Glomerular endothelial cell (primary cell): ENCODE measurements at places on chromosomes 5 and 9.

DNA sequence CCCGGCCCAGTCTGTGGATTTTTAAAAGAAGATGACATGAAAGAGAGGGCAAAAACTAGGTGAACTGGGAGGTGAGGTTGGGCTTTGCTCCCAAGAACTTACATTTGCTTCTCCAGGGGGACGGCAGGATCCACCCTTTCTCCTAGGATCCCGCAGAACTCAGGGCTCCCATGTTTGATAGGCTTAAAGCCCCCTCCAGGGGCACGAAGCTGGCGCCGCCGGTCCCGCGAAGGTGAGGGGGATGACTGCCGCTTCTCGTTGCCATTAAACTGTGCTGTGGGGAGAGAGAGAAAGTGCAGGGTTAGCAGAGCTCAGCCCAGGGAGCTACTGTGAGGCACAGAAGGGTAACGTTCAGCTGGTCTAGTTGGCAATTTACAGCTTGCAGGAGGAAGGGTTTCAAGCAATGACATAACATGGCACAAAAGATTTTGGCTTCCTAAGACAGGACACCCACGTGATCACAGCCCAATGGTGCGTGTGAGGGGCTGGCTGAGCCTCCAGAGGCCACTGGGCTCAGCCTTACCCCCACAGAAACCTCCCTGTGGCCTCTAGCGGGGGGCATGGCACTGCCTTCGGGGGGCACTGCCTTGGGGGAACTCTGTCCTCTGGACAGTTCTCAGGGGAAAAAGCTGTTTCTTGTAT lies 52.0 kb upstream of the SLC25A51 start:
- DNase-seq, result no peak

DNA sequence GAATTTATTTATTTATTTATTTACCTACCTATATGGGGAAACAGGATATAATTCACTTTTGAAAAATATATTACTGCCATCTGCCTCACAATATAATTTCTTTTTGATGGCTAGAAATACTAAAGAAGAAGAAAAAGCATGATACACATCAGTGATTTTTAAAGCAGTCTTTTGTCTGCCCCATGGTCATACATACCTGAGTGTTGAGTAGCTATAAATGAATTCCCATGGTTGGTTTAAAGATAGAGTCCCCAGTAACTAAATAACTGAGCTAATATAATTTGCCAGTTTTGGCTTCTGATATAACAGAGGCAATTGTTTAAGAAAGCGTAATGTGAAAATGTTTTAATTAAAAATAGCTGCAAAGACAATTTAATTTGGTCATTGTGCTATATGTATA lies 447.8 kb downstream of the PDE4D start:
- no peak for DNase-seq

GRCh38 chr9:2072752-2073405 lies 57.7 kb downstream of the SMARCA2 start:
- DNase-seq, result no peak

- DNase-seq, result no peak
These were observed 279.0 kb downstream of the AOPEP start for GRCh38 chr9:95005278-95006143.

DNA sequence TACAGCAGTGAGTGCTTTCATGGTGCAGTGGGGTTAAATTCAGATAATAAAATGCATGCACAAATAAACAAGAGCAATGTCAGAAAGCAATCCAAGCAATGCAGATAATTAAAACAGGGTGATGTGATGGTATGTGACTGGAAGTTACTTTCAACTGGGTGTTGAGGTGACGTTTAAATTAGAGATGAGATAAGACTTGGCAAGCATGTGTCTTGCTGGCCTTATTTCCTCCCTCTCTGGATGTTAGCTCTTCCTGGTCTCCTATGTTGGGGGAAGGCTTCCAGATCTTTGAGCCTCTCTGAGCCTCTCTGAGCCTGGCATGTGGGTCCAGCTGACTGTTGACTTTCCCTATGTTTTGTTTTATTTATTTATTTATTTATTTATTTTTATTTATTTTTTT lies 54.4 kb downstream of the DOCK2 start:
- DNase-seq, result no peak
